ENCODE measurements at places on chromosomes 2 and 18.

DNA sequence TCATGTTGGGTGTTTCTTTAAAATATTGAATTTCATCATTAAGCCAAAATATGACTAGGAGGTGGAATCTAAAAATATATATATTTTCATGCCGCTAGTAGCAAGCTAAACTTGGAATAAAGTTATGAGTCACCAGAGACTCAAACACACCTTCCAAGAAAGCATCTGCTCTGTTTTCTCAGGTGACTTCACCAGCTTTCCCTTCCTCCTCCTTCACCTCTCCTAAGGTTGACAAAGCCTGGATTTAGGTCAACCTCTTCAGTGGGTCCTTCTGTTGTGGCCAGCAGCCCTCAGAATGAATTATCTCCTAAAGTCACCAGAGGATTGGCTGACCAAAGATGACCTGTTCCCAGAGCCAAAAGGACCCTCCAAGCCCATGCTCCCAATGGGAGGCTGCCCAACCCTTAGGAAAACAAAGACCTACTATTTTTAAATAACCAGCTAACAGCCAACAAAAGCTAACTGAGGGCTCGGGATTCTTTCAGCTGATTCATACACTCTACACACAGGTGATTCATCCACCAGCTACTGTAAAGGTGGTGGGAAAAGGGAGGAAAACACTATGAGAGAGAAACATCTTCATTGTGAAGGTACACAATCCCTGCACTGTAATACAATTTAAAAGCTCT, 113.9 kb downstream of the MYO5B start:
- no peak for DNase-seq

DNA sequence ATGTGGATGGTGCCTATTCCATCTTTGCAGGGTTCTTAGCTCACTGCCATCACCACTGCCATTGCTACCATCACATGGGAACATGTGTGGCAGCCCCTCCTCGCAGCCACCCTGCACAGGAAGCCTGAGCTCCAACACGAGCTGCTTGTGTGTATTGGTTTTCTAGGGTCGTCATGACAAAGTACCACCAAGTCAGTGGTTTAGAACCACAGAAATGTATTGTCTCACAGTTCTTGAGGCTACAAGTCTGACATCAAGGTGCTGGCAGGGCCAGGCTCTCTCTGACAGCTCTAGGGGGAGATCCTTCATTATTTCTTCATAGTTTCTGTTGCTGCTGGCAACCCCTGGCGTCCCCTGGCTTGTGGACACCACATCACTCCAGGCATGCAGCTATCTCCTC, 10.3 kb upstream of the IL1R2 start:
- no peak for DNase-seq

DNA sequence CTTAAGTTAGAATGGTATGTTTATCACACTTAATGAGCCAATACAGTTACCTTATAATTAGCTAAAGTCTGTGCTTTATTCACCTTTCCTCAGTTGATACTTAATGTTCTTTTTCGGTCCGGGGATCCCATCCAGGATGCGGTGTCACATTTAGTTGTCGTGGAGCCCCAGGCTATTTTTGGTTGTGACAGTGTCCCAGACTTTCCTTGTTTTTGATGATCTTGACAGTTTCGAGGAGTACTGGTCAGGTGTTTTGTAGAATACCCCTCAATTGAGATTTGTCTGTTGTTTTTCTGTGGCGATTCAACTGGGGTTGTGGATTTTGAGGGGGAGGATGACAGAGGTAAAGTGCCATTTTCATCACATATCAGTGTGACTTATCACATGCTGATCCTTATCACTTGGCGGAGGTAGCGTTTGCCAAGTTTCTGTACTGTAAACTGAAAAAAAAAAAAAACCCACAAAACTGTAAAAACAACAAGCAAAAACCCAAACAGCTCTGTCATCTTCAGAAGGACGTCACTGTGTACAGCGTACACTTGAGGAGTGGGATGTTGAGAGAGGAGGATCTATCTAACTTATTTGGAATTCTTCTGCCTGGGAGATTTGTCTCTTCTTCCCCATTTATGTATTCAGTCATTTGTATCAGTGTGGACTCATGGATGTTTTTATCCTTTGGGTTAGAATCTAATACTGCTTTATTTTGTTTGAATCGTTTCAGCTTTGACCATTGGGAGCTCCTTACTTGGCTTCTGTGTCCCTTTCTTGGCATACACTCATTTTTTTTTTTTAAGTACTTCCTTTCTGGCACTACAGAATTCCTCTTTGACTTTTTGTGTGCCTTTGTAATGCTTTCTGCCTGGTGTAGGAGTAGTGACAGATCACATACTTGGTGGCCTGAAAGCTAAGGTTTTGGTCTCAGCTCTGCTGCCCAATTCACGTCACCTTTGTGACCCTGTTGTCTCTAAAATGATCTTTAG, 68.1 kb downstream of the FMNL2 start:
- DNase-seq: no peak

- DNase-seq: no peak
Measured at GRCh38 chr2:105180491-105180972, 61.0 kb upstream of the GPR45 start.

GRCh38 chr2:238190445-238190844, 13.1 kb downstream of the ILKAP start:
- DNase-seq: no peak

- no peak for DNase-seq
Measured at GRCh38 chr2:152051436-152051835, 47.4 kb downstream of the CACNB4 start.

DNA sequence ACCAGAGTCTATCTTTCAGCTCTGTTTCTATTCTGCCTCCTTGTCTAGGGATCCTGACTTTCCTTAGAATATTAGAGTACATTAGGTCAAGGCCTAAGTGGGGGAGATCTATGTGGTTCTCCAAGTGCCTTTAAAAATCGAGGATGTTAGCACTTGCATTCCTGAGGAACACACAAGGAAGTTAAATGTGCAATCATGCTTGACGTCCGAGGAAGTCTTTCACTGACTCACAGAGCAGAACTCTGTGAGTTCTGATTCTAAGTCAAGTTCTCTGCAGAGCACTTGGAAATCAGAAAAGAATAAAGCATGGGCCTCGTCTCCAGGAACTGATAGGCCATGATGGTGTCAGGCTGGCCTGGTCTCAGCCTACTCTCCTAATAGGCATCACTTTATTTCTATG, 17.2 kb downstream of the FHOD3 start:
- DNase-seq: no peak

- DNase-seq: no peak
Measured at GRCh38 chr2:8158711-8159110, 523.1 kb upstream of the ID2 start.

DNA sequence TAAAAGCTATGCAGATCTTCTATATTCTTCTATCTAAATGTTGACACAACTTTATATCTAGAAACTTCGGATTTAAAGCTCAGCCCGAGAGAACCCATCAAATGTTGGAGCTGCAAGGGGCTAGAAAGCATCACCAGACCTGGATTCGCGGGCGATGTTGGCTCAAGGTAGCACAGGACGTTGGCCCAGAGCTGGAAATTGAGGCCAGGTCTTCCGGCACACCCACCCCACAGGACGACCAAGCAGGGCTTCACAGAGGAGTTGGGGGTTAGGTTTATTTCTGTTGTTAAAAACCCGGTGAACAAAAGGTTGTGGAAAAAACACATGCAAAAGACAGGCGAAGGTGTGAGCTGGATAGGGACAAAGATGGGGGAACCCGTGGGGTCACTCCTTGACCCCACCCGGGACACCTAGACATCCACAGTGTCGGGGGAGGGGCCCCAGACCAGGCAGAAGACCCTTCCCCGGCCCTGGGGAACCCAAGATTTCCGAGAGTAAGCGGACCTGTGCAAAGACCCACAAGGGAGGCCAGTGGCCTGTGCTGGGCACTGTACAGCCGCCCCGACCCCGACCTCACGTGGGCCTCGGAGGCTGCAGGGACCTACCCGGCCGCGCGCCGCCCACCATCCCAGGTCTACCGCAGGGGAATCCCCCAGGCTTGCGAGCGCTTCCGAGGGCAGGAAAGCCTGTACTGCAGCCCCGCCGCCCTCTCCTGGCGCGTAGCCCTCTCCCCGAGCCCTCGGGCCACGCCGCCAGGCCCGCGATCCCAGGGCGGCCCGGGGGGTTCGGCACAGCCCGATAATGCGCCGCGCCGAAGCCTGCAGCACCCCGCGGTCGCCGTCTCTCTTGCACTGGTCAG, 1.8 kb upstream of the AGBL5 start:
- DNase-seq: peak; percentile 66

DNA sequence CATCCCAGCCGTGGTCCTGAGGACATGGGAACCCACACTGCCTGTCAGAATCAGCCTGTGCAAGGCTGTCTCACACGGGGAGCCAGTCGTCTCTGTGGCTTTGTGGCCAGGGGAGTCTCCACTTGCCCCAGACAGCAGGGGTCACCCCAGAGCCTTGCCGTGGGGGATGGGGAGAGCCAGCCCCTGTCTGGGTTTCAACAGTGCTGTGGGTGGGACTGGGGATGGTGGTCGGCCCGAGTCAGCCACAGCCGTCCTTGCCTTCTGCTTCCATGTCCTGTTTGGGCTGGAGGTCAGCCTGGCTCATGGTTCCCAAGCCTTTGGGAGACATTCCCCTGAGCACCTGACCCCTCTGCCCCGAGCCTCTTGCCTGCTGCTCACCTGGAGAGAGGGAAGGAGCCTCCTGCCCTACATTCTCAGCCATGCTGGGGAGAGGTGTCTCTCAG, 19.6 kb downstream of the GPR35 start:
- no peak for DNase-seq

DNA sequence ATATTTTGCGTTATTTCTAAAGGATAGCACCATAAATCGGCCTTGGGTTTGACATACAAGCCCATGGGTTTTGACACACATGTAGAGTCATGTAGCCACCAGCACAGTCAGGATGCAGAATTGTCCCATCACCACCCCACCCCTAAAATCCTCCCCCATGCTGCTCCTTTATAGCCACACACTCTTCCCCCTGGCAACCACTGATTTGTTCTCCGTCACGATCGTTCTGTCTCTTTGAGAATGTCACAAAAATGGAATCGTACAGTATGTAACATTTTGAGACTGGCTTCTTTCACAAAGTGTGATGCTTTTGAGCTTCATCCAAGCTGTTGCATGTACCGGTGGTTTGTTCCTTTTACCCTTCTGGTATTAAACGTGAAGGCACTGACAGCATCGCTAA, 39.1 kb downstream of the CRACDL start:
- DNase-seq: no peak

DNA sequence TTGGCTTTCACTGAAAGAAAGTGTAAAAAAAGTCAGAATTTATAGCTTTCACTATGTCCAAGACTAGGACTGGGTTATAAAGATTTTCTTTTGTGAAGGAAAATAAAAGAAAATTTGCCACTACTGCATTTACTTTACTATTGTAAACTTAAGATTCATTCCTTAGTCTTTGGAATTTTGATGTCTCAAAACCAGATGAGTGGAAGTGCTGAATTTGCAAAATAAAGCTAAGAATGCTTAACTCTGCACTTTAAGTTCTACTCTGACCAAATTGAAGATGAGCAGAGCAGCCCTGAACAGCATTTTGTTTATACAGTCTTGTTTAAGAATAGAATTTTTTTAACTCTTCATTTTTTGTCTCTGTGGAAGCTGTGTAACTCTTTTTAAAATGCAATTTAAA, 102.4 kb downstream of the ICA1L start:
- no peak for DNase-seq

DNA sequence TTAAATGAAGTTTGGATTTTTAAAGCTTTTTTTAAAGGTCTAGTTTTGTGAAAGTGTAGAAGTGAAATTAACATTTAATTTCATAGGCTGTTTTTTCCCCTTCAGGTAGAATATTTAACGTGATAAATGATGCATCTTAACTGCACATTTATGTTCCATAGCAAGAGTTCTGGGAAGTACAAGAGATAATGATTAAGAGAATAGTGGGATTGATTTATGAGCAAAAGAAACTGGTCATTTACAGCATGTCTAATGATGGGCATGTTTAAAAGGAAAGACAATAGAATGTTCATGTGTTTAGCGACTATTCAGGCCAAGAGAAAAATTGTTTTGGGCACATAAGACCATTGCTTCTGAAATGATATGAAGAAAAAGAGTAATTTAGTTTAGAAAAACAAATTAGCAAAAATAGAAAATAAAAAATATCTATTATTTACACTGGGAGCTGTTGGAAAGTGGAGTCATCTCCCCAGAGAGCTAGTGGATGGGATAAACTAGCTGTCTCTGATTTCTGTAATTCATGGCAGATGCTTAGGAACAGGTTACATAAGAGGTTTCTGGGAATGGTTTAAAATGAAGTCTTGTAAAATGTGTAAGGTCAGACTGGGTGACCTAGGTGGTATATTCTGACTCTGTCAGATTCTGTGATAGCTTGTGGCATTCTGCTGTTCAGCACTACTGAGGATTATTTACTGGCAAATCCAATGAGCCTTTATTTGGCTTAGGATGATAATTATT, 60.7 kb downstream of the WDR7 start:
- DNase-seq: no peak

DNA sequence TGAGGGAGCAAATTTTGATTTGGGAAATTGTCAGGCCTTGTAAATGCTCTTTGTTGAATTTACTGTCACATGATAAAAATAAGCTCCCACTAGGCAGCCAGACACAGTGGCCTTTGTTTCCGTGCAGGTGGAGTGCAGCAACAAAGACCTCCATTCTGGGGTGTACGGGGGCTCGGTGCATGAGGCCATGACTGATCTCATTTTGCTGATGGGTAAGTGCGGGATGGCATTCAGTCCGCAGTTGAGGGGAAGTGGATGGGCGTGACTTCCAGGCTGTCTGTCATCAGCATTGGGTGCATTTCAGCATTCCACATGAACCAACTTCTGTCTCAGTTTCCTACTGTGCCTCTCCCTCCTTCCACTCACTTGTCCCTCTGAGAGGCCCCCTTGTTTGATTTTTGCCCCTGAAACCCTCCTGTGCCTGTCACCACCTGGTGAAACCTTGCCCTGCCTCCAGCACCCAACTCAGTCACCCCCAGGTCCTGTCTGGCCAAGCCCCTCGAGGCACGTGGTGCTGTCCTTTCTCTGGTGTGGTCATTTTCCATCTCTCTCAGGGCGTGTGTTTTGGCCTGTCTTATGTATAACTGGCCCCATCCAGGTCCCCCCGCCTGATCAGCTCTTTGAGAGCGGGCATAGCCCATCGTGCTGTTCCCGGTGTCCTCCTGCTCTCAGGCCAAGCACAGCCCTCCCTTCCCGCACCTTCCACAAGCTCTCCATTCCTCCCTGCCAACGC, 16.3 kb downstream of the CNDP2 start:
- no peak for DNase-seq

- DNase-seq: no peak
Measured at GRCh38 chr2:196075196-196075595, 6.6 kb upstream of the DNAH7 start.

DNA sequence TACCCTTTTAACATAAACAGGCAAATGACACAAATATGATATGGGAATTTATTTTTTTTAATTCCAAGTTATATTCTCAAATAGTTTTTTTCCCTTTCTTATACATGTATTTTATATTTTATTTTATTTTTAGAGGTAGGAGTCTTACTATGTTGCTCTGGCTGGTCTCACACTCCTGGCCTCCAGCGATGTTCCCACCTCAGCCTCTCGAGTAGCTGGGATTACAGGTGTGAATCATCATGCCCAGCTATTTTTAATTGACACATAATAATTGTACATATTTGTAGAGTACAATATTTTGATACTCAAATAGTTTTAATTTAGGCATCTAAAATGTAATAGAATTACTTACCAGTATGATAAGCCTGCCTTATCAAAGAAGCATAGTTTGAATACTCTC, 12.2 kb downstream of the BAZ2B start:
- DNase-seq: no peak

GRCh38 chr2:28736034-28736433, 15.6 kb upstream of the PPP1CB start:
- no peak for DNase-seq

- DNase-seq: no peak
Measured at GRCh38 chr2:84855731-84856130, 25.2 kb downstream of the TRABD2A start.

GRCh38 chr2:239465017-239466001, 64.5 kb upstream of the HDAC4 start:
- DNase-seq: no peak
